CD4-positive, alpha-beta T cell treated with Interferon alpha-2 for 1 hour (primary cell): ENCODE measurements at places on chromosomes 11 and 22.

DNA sequence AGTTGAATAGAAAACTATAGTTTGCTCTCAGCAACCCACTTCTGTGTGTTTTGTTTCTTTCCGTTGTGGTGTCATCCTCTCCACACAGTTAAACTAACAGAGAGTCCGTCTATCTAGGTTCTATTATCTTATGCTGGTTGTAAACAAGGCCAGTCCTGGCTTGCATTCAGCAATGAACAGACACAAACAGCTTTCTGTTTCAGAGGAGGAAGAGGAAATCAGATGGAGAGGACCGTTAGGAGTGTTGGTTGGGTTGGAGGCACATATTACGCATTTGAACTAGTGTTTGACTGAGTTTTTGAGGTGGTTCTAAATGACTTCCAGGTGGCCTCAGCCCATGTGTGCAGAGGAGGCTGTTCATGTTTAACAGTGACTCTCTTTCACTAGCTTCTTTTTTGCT is 129.5 kb upstream of the SORL1-AS1 start:
- DNase-seq, result no peak

DNA sequence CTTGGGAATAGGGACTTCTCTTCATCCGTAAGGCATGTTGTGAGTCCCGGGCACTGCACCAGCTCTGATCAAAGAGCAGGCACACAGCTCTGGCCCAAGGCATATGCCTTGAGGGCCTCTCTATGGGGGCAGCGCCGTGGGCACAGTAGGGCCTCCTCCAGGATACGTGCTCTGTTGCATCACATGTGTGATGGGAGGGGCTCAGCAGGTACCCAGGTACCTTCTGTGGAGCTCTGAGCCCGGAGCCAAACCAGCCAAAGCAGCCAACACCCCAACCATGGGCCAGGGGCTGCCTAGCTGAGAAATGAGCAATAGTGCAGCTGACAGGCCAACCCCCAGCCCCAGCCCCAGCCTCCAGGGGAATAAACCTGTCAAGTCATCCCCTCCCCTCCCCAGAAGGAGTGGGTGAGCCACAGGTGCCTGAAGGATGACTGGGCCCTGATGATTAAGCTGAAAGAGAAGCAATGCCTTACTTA is 79.7 kb upstream of the SHISAL1 start:
- no peak for DNase-seq

DNA sequence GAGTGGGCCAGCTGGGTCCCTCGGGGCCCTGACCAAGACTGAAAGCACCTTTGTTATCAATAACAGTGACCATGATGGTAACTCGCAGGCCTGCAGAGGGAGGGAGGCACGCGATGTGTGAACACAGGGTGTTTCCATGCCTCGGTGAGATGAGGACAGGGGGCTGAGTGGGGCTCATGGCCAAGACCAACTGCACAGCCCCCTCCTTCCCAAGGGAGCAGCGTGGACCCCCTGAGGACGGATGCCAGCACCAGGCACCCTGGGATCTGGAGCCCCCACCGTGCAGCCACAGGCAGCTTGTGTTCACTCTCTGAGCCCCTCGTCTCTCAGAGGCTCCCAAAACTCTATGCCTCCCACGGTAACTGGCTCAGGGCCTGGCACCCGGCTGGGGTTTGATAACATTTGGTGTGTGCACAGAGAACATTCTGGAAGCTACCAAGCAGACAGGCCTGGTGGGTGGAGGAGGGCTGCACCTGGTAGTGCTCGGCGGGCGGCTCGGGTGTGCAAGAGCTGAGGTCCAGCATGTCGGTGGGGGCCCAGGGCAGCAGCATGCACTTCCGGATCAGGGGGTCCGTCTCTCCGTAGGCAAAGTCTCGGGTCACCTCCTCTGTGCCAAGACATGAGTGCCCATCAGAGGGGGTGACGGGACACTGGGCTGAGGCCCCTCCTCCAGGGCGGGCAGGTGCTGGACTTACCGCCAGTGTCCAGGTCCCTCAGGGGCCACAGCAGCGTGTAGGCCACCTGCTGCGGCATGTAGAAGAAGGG is 7.6 kb downstream of the TTLL12 start:
- DNase-seq, result no peak

- no peak for DNase-seq
Observed at GRCh38 chr11:103892603-103893002, 143.8 kb upstream of the DDI1 start.

GRCh38 chr22:40612291-40612751 is 24.2 kb downstream of the MRTFA start:
- DNase-seq, result no peak

GRCh38 chr11:87194985-87195820 is 157.5 kb downstream of the TMEM135 start:
- DNase-seq, result no peak

DNA sequence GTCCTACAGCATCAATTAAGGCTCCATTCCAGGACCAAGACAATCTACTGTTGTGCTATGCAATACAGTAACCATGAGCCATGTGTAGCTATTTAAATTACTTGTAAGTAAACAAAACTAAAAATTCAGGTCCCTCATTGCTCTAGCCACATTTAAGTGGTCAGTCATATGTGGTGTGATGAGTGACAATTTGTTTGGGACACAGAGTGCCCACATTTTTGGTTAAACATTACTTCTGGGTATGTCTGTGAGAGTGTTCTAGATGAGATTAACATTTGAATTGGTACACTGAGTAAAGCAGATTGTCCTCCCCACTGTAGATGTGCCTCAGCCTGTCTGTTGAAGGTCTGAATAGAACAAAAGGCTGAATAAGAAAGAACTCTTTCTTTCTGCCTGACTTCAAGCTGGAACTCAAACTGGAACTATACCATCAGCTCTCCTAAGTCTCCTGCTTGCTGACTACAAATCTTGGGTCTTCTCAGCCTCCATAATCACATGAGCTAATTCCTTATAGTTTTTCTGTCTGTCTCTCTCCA is 15.8 kb downstream of the KBTBD3 start:
- DNase-seq, result no peak
